CD8-positive, alpha-beta T cell (primary cell): ENCODE measurements at places on chromosomes 3 and 15. TPM values are rescaled to one million over a fixed set of nuclear protein-coding genes. Genes with fewer than 3 reads are reported as not detected.
A peak's percentile ranks its signal among the peaks of the same experiment; 100 is the strongest.

GRCh38 chr3:177882124-177882648 lies 654.0 kb upstream of the KCNMB2 start:
- DNase-seq: no peak

ABHD10 gene
- 19.8 TPM for total RNA-seq

- no peak for DNase-seq
Observed at GRCh38 chr15:60829416-60829815, 350.5 kb upstream of the ICE2 start.

GRCh38 chr3:114115143-114115542 lies 58.6 kb downstream of the QTRT2 start:
- no peak for DNase-seq

DNA sequence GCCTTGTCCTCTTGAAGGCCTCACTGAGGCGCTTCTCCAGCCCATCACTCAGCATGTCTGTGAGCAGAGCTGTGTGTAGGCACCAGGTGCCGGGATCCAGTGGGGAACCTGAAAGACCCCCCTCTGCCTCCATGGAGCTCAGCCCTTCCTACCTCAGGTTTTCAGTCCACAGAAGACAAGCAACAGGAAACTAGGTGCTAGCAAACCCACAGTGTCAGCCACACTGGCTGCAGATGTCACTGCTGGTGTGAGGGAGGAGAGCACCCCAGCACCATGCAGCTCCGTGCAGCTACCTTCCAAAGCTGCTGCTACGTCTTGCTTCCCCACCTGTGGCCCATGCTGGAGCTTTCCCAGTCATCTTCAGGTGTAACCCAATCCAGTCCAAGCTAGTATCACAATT lies 17.9 kb downstream of the PSTPIP1 start:
- DNase-seq: peak; percentile 66

DNA sequence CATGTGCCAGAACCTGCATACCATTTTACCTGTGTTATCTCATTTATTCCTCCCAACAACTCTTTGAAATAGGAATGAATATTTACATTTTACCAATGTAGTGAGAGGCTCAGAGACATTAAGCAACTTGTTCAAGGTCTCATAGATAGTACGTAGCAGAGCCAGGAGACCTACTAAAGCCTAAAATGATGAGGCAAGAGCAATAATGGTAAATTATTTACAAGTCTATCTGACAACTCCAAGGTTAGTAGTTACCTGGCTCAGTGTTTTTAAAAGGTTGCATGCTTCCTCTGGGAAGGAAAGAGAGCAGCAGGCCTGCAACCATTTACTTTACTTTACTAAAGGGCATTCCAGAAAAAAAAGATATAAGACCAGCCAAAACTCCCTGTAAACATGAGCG lies 103.0 kb downstream of the CFAP20DC start:
- no peak for DNase-seq

KLHL40 gene
- not detected for total RNA-seq

NR1I2 gene
- total RNA-seq: 0.19 TPM

DNA sequence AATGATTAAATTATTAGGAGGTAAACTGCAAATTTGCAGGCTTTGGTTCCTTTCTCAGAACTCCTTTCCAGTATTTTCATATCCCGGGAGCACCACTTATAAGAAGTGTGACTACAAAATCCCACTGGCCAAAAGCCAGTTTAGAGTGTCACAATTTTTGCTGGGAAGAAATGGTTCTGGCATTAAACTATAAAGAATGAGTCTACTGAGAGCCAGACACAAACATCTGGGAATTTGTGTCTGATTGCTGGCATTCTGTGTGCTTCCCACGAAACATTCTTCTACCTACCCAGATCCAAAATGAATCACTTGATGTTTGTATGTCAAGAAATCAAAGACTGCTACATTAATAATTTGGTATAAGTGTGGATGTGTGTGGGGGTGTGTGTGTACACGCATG lies 82.8 kb downstream of the DUT start:
- DNase-seq: no peak
